ENCODE measurements at places on chromosomes 1 and 21.
A peak's percentile ranks its signal among the peaks of the same experiment; 100 is the strongest.

- DNase-seq, result no peak
Observed at GRCh38 chr1:55040083-55040932, 960 bp downstream of the PCSK9 start.

- DNase-seq, result no peak
Observed at GRCh38 chr1:25779894-25780293, 20.1 kb upstream of the SELENON start.

- DNase-seq, result no peak
Observed at GRCh38 chr21:35641271-35642016, 418.9 kb downstream of the SETD4 start.

DNA sequence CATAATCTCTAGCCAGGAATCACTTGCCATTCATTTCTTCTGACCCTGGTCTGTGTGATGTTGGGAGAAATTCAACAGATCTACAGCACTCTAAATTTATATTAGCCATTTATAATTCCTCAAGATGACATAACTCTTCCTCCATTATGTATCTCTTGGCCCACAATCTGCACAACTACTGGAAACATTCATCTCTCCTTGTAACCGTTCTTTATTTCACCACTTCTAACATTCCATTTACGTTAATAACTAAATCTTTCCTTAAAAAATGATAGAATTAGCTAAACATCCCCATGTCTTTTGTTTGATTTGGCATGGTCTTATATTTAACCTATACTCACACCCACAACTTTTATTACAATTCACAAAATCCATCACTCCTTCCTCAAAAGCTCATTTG is 166.0 kb downstream of the COL11A1 start:
- DNase-seq, result no peak

DNA sequence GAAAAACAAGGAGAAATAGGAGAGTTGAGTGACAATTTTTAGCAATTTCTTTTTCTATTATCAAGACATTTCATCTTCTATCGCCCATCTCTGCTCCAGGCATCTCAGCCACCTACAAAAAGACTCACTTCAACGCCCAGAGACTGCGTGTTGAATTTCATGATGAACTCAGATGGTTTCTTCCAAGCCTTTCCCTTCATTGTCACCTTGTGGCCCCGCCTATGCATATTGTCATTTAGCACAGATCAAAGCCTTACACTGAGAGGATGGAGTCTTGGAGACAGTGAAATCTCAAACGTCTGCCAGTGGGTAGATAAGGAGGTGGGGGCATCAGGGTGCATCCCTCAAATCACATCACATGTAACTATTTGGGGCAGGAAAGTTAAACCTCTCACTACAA is 319.4 kb downstream of the SIPA1L2 start:
- DNase-seq, result no peak

DNA sequence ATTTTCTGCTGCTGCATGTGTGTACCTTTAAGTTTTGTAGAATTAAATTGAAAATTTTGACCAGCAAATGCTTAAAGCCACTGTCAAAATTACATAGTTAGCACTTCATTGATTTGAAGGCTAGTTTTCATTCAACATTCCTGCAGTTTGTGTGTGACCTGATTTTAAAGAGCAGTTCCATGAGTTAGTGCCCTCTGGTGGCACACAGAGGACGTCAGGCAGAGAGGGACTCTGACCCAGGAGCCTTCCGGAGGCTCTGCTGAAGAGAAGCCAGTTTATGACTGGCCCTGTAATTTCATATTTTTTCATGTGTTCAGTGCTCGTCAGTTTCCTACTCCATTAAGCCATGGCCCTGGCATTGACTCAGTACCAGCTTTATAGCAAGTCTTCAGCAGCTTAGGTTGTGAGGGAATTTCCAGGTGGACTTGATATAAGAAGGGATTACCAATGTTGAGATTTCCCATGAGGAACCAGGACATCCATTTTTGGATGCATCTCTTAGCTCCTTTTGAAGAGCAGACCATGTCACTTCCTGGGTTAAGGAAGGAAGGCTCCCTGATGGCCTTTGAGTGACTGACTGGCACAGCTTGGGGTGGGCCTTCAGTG is 104.7 kb downstream of the CAMTA1 start:
- DNase-seq, result peak; percentile 37

GRCh38 chr1:233114159-233114558 is 163.7 kb downstream of the NTPCR start:
- no peak for DNase-seq

- DNase-seq, result peak; percentile 78
Observed at GRCh38 chr21:41926117-41926806, 27.6 kb downstream of the C2CD2 start.

DNA sequence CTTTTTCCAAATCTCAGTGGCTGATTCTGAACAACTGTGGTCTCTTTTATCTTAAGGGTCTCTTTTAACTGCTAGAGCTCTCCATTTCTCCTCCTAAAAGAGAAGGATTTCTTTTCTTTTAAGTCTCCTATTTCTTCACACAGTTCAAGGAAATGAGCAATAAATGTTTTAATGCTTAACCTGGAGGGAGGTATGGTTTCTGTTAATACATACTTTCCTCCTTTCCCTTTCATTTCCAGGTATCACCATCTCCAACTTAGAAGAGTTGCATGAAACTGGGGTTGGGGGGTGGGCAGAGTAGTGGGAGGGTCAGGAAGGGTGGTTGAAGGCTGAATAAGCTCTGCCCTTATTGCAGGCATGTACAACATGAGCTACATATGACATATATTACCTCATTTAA is 31.4 kb downstream of the HSD3B2 start:
- no peak for DNase-seq

DNA sequence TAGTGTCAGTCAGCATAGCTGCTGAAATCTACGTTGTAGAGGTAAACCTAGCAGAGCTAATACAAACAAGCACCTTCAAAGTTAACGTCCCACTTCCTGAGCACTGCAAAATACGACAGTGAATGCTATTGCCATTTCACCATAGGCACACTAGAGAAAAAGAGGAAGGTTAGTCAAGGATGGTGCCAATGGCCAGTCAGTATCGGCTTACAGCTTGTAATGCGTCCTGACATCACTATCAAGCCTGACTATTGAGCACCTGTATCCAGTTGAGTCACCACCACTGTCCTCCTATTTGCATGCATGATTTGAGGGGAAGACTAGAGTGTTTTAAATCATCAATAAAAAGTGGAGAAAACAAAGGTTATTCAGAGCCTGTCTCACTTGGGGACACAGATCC is 34.4 kb downstream of the NUCKS1 start:
- no peak for DNase-seq

- no peak for DNase-seq
Observed at GRCh38 chr1:160794376-160794775, 1.6 kb upstream of the LY9 start.

DNA sequence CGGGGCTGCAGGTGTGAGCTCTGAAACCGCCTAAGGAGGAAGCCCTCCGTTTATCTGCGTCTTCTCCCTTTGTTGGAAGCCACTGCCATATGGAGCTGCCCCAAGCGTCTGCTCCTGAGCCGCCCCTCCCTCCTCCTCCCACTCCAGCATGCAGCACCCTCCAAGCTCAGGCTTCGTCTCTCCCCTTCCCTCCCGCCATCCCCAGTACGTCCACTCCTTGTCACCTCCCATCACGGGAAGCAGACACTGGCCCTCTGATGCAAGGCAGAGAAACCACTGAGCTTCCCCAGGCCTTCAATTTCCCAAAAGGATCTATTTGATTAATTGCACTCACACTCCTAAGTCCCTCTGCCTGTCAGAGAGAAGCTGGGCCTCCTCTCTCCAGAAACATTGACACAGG is 52.5 kb downstream of the NFASC start:
- DNase-seq, result no peak

GRCh38 chr1:201266774-201267173 is 16.5 kb upstream of the PKP1 start:
- DNase-seq, result no peak

- DNase-seq, result no peak
Observed at GRCh38 chr1:41872074-41872473, 46.6 kb downstream of the HIVEP3 start.

- no peak for DNase-seq
Observed at GRCh38 chr1:28132171-28133167, 44.0 kb downstream of the PTAFR start.

DNA sequence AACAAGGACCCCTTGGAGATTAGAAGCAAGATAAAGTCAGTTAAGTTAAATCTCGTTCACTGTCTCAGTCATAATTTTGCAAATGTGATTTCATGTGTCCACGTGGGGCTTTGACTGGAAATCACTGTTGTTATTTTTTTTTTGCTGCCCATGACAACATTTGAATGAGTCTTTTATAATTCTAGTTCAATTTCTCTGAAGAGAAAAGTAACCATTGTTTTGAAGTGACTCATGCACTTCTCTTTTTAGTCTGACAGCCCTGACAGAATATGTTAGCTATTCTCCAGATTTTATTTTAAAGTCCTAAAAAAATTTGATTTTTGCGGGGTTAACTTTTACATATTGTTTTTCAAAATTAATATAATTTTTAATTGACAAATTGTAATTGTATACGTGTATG is 30.7 kb upstream of the NLRP3 start:
- no peak for DNase-seq

DNA sequence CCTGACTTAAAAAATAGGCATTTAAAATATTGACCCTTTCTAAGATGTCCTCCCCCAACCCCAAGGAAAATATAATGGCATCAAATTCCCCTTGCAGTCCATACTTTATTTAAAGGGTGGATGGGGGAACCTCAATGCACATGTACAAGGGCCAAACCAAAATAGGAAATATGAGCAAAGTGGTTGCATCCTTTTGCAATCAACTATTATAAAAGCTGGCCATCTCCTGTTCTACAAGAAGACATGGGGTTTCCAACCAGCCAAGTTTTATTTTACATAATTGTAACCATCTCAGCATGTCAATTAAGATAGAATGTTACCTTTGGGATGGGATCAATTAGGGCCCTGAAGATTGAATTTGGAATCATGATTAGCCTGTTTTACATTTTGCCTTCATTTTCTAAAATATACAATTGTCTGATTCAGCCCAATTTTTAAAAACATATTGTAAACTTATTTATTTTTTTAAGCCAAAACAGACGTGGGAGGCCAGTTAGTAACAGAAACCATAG is 146.7 kb upstream of the NFIA start:
- no peak for DNase-seq

- DNase-seq, result no peak
Observed at GRCh38 chr1:72516826-72517225, 234.5 kb upstream of the NEGR1 start.

GRCh38 chr1:212201461-212201860 is 83.7 kb upstream of the PPP2R5A start:
- DNase-seq, result no peak

- DNase-seq, result no peak
Observed at GRCh38 chr1:84715342-84716019, 25.2 kb upstream of the SSX2IP start.

GRCh38 chr1:166295656-166296055 is 128.9 kb upstream of the FAM78B start:
- no peak for DNase-seq

DNA sequence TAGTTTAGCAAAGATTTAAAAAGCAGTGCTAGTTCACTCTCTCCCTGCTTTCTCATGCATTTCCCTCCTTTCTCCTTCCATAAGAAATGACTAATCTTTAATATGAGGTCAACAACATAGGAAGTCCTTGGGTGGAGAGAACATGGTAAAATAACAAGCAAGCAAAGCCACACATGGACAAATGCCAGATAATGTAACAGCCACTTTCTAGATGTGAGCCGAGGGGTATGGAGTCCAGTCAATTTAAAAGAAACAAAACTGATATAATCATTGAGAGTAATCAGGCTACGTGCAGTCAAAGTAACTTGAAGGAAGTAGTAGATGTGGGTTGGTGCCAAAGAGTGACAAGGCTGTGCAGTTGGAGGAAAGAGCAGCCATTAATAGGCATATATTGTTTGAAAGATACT is 69.6 kb downstream of the DUSP10 start:
- DNase-seq, result no peak

DNA sequence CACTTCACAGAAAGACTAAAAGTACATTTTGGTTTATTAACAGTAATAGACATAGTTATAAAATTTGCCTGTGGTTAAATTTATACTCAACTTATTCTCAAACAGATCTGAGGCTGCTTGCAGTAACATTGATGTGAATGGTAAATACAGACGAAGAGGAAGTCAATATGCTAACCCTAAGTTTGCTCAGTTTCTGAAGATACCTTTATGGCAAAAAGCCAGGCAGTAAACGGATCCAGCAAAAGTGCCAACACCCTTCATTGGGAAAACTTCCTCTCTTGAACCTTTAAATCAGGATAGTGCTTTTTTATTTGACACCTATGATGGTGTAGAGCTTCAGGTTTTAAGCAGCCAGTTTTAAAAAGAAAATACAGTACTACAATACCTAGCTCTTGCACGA is 16.6 kb upstream of the CCDC181 start:
- no peak for DNase-seq

DNA sequence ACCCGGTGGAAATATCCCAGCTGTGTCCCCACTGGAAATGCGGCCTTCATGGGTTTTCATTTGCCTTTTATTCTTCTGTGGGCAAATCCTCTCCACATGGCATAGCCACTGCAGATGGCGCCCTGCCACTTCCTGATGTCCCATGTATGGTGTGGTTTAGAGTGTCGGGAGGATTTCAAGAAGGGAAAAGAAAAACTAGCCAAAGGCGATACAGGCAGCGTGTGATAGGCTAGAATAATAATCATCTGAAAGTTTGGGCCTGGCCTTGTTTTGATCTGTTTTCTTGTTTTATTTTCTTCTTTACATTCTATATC is 123.6 kb downstream of the PEX14 start:
- DNase-seq, result no peak

- DNase-seq, result no peak
Observed at GRCh38 chr1:168321945-168322344, 41.3 kb downstream of the TBX19 start.

DNA sequence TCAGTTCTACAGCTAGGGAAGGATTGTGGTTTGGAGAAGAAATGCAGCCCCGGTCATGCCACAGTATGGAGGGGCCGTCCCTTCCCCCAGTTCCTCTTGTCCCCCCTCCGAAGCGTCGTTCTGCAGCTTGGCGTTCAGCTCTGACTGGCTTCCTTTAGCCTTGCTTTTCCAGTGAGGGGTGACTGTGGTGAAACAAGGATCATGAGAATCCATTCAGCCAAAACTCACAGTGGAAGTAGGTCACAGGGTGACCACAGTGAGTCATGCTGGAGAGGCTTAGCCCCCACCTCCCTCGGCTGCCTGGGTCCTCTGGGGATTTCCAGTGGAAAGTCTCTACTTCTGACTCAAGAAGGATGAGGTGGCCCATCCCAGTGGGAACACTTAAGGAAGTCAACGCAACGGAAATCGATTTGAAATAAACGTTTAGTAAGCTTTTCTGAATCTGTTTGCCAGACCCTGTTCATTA is 37.3 kb upstream of the COL6A2 start:
- DNase-seq, result no peak

- no peak for DNase-seq
Observed at GRCh38 chr1:19449454-19450228, 35.7 kb downstream of the CAPZB start.

DNA sequence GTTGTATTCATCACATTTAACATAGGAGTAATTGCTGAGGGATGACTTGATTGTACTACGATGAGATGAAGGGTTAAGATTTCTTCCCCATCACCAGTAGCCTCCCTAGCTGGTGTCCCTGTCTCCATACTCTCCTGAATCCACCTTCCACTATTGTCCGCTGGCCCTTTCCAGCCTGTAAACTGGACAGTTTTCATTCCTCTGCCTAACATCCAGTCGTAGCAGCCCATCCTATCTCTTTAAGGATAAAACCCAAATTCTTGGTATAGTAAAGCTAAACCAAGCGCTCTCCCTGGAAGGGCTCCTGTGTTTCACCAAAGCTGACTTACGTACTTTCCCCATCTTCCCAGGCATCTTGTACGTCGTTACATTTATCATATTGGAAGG is 670 bp downstream of the COX20 start:
- no peak for DNase-seq
